Germinal center (tissue), 1 donor: ENCODE measurements at places on chromosomes 2 and 18.

GRCh38 chr2:241161646-241162281 lies 11.5 kb downstream of the PPP1R7 start:
- no peak for DNase-seq

DNA sequence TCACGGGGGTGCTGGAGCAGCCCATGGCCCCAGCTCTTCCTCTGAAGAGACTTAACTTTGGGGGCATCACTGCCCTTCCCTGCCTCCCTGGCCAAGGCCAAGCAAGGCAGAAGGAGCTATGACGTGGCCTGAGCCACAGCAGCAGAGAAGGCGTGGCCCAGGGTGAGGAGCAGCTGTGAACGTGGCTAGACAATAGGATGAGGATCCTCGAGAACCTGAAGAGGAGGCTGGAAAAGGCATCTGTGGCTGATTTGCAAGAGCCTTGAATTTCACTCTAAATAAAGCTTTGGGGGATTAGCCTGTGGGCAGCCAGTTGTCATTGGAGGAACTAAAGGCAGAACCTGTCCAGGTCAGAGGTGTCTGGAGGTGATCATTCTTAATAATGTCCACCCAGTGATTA lies 652.9 kb upstream of the ID2 start:
- no peak for DNase-seq

DNA sequence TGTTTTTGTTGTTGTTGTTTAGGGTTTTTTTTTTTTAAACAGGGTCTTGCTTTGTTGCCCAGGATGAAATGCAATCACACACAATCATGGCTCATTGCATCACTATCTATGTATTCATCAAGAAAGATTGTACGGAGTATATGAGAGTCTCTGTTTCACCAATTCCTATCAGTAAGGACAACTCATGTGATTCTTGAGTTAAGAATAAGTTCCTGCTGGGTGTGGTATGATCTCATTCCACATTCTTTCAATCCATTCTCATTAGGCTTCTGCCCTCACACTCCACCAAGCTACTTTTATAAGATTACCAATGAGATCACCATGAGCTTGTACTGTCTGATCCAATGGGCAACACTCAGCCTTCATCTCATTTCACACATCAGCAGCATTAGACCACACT lies 9.1 kb upstream of the AP1S3 start:
- no peak for DNase-seq

DNA sequence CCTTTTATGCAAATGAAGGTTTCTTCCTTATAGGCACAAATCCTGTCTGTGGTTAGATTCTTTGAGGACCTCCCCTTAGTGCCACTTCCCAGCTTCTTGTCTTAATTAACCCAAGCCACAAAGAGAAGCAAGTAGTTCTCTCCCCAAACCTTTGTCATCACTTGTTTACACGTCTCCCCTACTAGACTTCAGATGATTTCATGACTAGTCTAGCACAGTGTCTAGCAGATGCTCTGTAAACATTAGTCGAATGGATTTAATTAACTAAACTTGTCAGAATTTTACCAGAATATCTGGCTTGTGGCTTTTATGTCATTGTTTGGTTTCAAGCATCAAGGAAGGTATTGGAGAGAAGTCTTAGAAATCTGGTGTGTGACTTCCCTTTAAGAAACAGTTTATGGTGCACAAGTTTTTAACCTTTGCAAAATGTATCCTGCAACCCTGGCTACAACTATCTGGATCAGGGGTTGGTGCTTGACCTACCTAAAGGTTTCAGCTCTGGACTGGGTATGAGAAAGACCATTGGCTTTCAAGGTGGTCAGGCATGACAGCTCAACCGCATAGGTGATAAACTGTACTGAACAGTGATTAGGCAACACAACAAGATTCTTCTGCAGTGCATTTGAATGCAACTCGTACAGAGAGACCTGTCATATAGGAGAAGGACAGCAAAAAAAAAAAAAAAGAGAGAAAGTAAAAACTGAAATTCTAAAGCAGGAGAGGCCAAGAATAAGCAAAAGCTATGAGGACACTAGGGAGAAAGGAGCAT lies 93.2 kb upstream of the CCDC150 start:
- DNase-seq = no peak

DNA sequence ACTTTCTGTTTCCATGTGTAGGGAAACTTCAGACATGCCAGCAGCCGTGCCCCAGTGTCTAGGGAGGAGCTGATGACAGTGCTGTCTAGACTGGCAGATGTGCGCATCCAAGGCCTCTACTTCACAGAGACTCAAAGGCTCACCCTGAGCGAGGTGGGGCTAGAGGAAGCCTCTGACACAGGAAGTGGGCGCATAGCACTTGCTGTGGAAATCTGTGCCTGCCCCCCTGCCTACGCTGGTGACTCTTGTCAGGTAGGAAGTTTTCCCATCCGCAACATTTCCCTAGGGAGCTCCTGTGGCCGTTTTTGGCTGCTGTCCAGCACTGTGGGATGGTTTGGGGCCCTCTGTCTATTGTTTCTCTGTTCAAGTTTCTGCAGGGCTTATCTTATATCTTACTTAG lies 143.1 kb upstream of the TTC39C start:
- DNase-seq = no peak

- no peak for DNase-seq
Observed at GRCh38 chr2:61769093-61769675, 84.7 kb downstream of the FAM161A start.

GRCh38 chr2:31764169-31764568 lies 183.4 kb upstream of the SRD5A2 start:
- no peak for DNase-seq

DNA sequence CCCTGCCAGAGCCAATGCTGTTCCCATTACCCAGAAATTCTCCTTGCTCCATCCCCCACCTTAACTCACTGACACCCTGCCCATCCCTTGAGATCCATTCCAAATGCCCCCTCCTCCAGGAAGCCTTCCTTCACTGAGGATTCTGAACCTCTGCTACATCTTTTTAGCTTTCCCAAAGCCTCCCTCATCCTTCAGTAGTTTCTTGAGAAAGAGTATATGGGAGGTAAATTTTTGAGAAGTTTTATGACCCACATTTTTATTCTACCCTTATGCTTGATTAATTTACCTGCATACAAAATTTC lies 93.1 kb downstream of the INHBB start:
- DNase-seq = no peak

- DNase-seq = no peak
Observed at GRCh38 chr2:169397697-169398096, 35.4 kb upstream of the LRP2 start.

DNA sequence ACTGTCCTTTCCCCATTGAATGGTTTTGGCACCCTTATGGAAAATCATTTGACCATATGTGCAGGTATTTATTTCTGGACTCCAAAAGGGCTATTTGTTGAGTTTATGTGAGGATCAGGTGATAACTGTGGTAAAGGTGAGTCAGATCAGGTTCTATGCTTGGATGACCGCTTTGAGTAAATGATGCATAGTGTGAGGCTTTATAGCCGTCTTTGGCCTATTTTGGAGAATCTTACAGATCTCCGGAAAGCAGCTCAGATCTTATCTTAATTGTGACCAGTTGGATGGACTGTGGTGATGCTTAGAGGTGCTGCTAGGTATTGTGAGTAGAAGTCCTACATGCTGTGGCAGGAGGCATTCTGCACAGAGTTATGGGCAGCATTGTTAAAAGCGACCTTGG lies 126.2 kb downstream of the METTL8 start:
- no peak for DNase-seq

- DNase-seq = no peak
Observed at GRCh38 chr2:96191937-96192670, 16.5 kb downstream of the STARD7 start.

- DNase-seq = no peak
Observed at GRCh38 chr2:163353551-163353950, 382.3 kb downstream of the FIGN start.

DNA sequence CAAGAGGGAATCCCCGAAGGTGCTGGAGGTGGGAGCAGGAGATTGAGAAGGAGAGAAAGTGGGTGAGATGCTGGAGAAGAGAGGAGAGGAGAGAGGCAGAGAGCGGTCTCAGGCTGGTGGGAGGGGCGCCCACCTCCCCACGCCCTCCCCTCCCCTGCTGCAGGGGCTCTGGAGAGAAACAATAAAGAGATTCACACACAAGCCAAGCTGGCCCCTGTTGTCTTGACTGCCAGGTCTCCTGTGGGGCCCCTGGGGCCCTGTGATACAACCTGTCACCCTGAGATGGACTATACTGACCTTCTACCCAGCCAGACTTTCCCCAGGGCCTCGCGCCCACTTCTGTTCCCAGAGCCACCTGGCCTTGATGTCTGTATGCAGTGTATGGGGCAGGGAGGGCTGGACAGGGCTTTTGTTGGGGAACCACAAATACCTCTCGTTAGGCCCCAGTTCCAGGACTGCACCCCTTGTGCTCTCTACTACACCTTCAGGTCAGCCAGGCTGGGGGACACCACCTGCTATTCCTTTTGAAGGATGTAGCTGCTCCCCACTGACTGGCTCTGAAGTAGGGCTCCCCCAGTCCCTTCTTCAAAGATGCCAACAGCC lies 8.0 kb upstream of the SPEG start:
- no peak for DNase-seq

DNA sequence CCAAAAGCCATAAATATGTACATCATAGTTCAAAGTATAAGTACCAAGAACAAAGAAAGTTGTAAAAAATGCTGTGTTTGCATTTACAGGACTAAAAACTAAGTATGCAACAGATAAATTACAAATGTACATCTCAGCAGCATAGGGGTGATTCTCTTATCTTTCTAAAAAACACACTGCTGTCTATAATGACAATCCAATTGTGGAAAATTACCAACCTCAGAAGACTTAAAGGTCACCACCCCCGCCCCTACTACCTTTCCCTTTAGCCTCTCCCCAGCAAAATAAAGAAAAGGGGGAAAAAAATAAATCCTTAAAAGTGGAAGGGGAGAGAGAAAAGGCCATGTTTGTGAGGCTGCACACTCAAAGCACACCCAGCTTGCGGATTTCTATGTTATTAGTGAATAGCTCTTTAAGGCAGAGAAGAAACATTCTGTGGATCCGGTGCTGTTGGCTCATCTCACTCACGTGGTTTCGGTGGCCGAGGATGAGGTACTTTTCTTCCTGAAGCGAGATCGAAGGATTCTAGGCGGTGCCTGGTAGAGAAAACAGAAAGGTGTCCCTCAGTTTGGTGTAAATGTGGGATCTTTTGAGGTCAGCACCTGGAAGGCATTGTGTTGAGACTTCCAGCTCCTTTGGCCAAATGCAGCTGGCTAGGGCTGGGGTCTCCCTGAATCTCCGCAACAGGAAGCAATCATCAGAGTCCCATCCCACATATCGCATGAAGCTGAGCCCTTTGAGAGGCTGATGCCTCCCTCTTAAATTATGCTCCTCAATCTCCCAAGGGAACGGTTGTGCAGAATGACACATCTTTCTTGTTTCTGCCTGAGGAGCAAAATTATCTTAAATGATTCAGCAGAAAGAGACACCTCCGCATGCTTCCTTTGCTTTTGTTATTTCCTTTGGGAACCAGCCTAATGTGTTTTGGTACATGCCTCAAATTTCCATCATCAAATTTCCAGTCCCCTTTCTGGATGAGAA lies 17.6 kb downstream of the MRPL35 start:
- DNase-seq = no peak

DNA sequence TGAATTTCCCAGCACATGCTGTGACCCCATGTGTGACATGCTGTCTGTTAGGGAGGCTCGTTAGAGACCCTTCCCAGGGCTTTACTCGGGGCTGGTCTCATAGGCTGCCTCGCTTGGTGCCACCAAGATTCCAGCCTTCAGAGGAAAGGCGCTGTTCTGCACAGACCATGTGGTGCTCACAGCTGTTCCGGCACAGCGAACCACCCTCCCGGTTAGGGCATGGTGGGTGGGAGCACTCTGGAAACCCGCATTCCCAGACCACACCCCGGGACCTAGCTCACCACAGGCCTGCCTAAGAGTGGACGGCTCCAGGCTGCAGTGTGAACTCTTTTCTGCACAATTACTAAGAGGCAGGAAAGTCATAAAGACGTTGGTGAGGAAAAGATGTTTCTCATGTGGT lies 112.0 kb downstream of the MBP start:
- DNase-seq = no peak

DNA sequence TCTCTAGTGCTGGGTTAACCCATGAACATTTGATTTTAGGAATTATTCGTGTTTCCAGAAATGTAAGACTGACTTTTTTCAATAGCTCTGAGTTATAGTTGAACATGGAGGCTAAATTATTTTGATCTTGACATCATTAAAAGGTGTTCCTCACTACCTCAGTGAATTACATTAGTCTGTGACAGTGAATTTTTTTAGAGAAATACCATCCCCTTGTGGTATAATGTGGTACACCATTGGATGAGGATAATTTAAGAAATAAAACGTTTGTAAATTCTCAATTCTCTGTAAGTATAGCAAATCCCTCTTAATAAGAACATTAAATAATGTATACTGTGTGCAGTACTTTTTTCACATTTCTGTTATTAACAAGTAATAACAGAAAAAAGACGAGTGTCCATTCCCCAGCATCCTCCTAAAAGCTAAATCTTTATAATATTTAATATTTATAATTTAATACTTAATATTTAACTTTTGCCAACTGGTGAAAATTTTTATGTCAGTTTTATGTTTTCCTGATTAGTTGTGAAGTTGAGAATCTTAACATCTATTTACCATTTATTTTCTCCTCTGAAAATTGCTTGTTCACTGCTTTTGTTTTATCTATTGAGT lies 70.3 kb upstream of the CWC22 start:
- DNase-seq = no peak

- DNase-seq = no peak
Observed at GRCh38 chr2:138601458-138602165, 100.0 kb downstream of the SPOPL start.

DNA sequence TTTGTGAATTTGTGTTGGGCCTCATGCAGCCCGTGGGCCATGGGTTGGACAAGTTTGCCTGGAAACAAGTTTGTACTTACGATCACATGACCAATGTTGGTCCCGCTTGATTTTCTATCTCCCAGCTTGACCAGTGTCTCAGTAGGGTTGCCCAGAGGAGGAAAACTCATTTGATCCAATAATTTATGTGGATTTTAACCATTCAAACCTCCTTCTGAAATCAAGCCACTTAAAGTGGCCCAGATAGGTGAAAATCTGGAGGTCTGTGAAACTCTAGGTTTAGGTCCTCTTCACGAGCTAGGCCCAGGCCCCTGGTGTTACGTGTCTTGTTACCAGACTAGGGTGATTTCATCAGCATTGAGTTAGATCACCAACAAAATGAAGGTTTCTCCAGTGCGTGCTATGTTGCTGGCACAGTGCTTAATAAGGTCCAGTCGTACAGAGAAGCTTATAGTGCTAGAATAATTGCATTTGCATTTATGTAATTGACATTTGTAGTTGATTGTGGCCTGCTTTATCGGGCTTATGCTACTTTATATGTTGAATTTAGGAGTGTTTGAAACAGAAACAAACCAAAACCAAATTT lies 4.4 kb downstream of the ACTR2 start:
- no peak for DNase-seq

- DNase-seq = no peak
Observed at GRCh38 chr18:48676346-48676745, 137.5 kb downstream of the CTIF start.

GRCh38 chr2:195364015-195364965 lies 292.7 kb upstream of the SLC39A10 start:
- no peak for DNase-seq

GRCh38 chr18:77157312-77157711 lies 24.7 kb upstream of the MBP start:
- DNase-seq = no peak

GRCh38 chr2:18214936-18215335 lies 336.5 kb downstream of the KCNS3 start:
- DNase-seq = no peak

GRCh38 chr2:28053597-28053996 lies 163.1 kb downstream of the BABAM2 start:
- no peak for DNase-seq

GRCh38 chr2:237012577-237013267 lies 73.0 kb upstream of the COPS8 start:
- DNase-seq = no peak

GRCh38 chr2:188032786-188033185 lies 258.9 kb upstream of the GULP1 start:
- no peak for DNase-seq
